Right lobe of liver (tissue), 6 donors: ENCODE measurements at places on chromosomes 5 and 9.

- DNase-seq = peak; percentile 76
Observed at GRCh38 chr9:37575921-37576721, at the start of gene FBXO10. Gene FBXO10, minus strand, starts transcription at chr9:37576380. Its CDS starts 34,612 bp downstream, at chr9:37541768.

DNA sequence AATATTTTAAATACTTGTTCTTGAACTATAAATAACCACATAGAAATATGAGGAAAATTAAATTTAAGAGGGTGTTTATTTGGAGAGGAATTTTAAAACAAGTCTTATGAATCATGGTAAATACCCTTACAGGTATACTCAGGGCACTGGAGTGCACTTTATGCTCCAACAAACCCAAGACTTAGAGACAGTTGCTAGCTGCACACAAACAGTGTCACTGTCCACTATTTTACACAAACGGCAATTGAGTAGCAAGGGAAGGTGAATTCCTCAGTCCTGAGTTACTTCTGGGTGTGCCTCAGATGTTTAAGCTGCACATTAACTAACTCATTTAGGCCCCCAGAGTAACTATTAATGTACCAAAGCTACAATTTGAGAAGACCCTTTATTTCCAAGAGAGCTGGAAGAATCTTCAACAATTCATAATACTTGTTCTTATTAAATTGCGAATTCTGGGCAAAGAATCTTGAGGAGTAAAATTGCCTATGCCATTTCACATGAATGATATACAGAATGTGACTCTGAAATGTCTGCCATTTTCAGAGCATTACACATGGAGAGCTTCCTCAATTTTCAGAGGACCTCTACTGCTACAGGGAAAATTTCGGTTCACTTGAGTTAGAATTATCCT lies 371.2 kb downstream of the PDE4D start:
- no peak for DNase-seq

- no peak for DNase-seq
Observed at GRCh38 chr5:169656125-169656901, 19.2 kb downstream of the DOCK2 start.

- no peak for DNase-seq
Observed at GRCh38 chr5:112776301-112776856, 38.7 kb downstream of the APC start.

DNA sequence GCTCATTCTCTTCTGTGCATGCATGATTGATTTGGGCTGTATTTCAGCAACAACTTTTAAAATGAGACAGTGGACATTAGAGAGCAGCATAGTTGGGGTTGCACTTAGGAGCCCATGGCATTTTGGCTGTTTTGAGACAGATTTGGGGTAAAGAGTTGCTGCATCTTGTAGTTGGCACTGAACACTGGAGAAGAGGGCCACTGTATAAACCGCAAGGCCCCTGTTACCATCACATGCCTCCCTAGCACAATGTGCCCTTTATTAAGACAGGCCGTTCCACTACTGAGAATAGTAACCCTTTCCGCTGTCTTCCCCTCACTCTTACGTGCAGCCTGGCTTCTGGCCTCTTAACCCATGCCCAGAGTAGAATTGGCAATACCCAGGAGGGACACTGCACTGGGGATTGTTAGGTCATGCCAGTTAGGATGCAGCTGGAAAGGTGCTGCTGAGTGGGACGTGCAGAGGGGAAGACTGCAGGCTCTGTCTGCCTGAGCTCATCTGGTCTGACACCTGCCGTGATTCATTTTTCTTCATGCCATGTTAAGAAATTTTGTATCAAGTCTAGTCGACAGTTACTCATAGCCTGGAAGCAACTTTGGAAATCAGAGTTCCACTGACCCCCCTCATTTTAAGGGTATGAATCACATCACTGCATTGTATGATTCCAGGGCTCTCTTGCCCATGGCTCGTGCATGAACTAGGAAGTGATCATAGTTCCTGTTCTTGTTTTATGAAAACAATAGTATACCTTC lies 146.9 kb upstream of the DMRT1 start:
- DNase-seq = no peak

DNA sequence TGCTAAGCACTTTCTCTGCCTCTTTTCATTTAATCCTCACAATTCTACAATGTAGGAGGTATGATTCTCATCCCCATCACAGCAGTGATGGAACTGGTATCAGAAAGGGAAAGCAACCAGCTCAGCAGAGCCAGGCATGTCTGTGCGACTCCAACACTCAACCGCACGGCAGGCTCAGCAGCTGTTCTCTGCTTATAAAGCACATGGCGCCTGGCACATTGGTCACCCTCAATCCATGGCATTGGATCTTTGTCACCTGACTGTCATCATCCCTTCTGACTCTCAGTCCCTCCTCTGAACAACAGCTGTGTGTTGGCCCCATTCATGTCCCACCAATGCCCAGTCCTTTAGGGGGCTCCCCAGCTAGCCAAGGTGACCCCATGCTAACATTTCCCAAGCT lies 45.1 kb upstream of the HAND1 start:
- DNase-seq = no peak

DNA sequence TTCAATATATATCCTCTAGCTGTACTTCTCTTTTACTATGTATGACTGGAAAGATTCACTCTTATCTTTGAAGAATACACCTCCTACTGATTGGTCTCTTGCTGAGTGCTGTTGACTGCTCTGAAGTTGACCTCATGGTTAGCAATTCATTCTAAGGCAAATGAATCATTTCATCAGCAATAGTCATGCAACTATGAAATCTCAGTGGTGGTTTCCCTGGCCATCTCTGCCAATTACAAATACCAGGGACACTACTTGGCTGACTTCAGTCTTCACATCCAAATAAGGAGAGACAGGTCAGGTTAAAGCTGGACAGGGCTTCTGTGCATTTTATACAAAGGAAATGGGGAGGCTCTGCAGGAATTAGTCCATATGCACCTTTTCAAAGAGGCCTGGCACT lies 333.5 kb upstream of the ACTBL2 start:
- no peak for DNase-seq

- no peak for DNase-seq
Observed at GRCh38 chr9:130805510-130806326, 29.3 kb upstream of the ABL1 start.

DNA sequence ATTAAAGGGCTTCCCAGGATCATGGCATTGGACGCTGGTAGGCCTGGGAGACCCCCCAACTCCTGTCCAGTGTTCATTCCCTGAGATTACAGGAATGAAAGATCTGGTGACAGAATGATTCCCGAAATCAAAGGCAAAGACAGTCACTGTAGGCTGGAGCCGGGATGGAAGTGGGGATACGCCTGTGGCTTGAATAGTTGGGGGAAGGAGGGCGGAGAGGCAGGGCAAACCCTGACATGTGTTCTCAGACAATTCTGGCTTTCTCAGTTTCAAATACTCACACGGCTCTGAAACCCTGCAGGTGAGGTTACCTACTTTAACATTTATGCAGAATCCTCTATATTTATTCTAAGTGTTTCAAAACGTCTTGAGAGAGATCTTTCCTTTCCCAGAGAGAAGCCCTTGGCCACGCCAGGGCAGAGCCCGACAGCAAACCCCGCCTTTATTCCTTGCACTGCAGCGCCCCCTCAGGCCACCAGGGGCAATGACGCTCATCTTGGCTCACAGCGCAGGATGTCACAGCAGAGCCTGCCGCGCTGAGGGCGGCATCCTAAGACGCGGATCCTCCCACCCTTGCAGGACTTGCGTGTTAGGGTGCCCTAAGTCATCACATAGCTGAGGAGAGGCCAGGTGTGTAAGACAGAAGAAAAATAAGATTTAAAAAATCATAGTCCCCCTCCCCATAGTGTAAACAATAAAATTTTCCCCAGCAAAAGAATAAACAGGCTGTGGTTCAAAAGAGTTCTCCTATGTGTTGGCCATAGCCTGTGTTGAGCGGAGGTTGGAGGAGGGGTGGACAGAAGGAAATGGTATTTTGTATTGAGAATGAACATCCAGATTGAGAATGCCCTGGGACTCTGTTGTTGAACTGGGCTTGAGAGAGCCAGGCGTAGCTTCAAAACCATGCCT lies 284.5 kb downstream of the NTRK2 start:
- peak; percentile 60 for DNase-seq

DNA sequence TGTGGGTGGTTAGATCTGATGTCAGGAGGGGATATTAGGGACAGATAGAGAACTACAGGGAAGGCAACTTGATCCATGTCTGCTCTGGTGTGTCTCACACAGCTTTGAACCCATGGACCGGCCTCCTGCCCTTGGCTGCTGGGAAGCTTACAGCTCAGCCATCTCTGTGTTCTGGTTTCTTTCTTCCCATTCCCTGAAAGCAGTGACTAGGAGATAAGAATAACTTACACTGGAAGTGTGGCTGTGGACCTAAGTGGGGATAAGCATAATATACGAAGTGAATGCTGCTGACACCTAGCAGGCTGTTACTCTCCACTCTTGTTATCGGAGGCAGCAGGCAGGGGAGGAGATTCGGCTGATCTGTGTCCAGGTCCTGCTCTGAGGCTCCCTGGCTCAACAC lies 282.3 kb upstream of the TUT7 start:
- DNase-seq = no peak

GRCh38 chr5:38724301-38725030 lies 121.3 kb upstream of the OSMR start:
- no peak for DNase-seq

DNA sequence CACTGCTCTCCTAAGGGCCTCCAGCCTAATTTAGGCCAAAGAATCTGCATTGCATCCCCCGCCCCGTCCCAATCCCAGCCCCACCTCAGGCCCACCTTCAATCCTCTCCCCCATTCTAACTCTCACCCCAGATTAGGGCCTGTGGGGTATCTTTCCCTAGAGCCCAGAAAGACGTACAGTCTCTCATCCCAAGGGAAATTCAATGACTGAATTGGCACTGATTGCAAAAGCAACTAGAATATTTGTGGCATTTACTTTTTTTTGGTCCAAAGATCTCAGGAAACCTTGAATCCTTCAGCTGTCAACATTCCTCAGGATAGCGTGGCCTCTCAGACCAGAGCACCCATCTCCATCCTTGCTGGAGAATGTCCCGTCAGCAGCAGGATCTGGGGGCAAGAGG lies 30.6 kb downstream of the TRMO start:
- DNase-seq = no peak

DNA sequence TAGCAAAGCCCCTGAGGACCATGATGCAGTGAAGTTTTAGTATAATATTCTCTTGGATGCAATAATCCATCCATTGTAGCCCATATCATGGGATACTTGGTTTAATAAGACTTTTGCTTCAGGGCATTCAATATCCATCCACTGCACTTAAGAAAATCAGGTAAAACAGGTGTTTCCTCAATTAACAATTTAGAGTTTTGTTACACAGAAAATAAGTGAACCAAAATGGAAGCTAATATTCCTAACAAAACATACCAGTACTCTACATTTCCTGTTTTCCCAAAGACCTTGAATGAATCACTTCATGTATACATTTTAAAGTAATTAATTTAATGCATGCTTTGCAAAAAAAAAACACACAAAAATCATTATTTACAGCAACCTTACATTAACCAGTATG lies 305.6 kb downstream of the NR2F1-AS1 start:
- no peak for DNase-seq

GRCh38 chr9:130465383-130466096 lies 20.8 kb downstream of the ASS1 start:
- peak; percentile 69 for DNase-seq

DNA sequence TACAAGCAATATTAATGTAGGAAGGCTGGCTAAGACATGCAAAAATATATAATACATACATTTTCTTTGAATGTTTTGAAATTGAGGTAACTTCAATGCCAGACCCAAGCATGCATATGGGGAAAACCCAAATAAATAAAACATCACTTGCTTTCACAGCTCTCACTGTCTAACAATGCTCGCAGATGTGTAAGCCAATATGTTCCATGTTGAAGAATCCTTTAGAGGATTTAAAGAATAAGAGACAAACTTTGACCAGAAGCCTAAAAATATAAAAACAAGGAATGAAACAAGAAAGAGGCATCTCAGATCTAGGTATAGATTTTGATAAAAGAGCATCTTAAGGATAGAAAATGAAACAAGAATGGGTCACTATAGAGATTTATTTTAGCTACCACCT lies 354.2 kb downstream of the CDH10 start:
- DNase-seq = no peak

DNA sequence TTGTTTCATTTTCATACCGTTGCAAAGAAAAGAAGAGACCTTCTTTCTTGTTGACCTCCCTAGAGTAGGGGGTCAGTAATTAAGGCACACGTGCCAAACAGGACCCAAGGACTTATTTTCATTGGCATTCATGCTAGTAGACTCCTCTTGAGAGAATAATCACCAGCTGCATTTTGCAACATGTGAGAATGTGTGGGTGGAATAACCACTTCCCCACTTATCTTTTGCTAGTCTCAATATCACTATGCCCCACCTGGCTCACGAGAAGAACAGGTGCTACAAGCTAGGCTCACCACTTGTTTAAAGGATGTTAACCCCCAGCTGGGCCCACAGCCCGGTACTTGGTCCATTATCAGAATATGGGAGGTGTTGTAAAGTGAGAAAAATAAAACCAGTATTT lies 460.7 kb upstream of the MEF2C start:
- no peak for DNase-seq

DNA sequence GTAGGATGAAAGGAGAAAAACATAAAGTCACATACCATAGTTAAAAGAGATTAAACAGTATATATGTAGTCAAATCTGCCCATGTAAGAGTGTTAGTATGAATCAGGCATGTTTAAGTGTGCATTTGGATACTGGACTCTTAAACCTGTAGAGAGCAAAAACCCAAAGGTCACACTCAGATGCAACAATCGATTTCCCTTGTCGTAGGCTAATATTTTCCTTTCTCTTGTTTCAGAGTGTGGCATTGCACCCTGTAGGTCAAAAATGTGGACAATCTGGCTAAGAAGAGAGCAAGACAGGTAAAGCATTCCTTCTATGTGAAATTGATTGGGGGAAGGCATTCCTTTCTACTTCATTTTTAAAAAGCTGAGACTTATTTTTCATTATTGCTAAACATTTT lies 8.9 kb downstream of the JAKMIP2 start:
- DNase-seq = no peak

GRCh38 chr9:117887941-117888340 lies 183.7 kb downstream of the TLR4 start:
- no peak for DNase-seq

DNA sequence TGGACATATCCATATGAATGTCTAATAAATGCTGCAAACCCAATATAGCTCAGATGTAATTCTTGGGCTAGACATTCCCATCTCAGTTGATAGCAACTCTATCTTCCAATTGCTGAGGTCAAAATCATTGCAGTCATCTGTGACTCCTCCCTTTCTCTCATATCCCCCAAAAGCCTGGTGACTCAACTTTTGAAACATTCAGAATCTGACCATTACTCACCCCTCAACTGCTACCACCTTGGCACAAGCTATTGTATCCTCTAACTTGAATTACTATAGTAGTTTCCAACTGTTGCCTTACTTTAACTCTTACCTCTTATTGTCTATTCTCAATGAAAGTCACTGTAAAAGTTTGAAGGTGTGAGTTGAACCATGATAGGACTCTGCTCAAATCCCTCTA lies 600.1 kb upstream of the RGMB start:
- DNase-seq = no peak
